ENCODE measurements at places on chromosomes 4 and X.

GRCh38 chr4:17058916-17059741, 160.7 kb upstream of the LDB2 start:
- no peak for DNase-seq

GRCh38 chr4:142961866-142962265, 115.8 kb upstream of the INPP4B start:
- DNase-seq = no peak

DNA sequence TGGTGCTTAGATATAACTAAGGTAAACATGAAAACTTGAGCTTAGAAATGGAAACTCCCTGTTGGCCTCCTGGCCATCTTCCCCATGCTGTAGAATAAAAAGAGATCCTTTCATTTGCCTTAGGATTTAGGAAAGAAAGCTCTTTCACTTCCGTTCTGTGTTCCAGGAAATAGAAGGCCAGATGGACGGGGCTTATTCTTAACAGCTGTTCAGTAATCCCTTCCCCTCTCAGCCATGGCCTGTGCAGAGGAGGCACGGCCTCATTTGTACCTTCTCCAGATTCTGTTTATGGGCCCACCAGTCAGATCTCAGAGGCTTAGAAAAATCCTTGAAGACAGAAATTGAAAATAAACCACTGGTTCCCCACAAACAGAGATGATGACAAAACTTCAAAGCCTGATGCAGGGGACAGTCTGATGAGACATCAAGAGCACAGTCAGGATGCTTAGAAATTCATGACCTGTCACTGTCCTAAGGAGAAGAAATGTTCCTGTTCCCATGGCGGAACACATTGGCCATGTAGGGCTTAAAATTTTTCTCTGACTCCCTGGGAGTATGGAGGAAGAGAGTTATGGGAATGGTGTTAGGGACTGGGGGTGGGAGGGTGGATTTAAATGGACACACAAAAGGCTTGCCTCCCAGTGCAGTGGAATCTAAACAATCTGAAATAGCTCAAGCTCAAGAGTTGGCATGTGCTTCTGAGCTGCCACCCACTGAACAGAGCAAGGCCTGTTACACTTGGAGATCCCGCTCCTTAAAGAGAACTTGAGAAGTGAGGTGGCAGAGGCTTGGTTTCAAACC, 188.8 kb downstream of the SOWAHB start:
- no peak for DNase-seq

GRCh38 chrX:475926-476723, 89.4 kb upstream of the PPP2R3B start:
- no peak for DNase-seq

- peak; percentile 2 for DNase-seq
Observed at GRCh38 chrX:44447214-44447613, 95.4 kb downstream of the FUNDC1 start.

DNA sequence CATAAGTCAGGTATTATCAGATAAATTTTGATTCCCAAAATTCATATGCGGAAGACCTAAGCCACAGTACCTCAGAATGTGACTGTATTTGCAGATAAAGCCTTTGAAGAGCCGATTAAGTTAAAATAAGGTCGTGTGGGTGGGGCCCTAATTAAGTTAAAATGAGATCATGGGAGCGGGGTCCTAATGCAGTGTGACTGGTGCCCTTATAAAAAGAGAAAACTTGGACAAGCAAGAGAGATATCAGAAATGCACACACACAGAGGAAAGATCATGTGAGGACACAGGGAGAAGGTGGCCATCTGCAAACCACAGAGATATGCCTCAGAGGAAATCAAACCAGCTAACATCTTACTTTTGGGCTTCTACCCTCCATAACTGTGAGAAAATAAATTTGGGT, 236.1 kb downstream of the FBXO8 start:
- DNase-seq = no peak

- no peak for DNase-seq
Observed at GRCh38 chrX:261167-261918, 19.8 kb upstream of the PLCXD1 start.

- DNase-seq = no peak
Observed at GRCh38 chr4:159723341-159724048, 620.6 kb downstream of the RAPGEF2 start.

GRCh38 chrX:38985375-38985774, 184.1 kb downstream of the MID1IP1 start:
- DNase-seq = peak; percentile 26

DNA sequence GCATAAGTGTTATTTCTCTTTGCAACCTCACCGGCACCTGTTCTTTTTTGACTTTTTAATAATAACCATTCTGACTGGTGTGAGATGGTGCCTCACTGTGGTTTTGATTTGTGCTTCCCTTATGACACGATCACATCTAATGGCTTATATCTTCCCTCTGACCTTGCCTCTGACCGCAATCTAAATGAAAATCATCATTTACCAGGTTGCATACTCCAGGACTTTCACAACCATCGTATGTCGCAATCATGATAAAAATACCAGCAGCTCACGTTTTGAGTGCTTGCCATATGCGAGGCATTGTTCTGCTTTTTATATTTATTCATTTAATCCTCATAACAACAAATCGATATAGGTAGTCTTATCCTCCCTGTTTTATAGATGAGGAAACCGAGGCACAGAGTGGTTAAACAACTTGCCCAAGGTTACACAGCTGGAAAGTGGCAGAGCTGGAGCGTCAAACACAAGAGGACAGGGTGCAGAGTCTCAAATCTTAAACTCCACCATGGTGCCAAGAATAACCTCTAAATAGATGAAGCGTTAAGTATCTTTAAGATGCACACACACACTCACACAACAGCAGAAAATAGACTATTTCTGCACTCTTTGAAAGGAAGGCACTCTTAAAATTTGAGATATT, 102.2 kb downstream of the SEL1L3 start:
- DNase-seq = no peak

DNA sequence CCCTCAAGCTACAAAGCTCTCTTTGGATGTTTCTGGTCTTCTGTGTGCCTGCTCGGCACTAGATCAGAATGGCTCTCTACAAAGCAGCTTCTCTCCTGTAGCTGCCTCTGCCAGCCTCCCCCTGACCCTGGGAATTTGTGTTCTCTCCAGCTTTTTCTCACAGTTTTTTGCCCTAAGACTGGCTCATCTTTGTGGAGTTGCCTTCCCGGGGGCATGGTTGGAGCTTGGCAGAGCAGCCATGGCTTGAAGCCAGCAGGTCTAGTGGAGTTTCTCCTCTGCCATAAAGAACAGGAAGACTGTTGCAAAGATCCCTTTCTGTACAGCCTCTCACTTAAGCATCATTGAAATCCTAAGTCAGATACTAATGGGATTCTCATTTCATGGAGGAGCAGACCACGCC, 163.3 kb upstream of the MAMLD1 start:
- no peak for DNase-seq

GRCh38 chr4:102616636-102617035, 115.5 kb downstream of the NFKB1 start:
- no peak for DNase-seq

- no peak for DNase-seq
Observed at GRCh38 chrX:40504801-40505605, 75.8 kb upstream of the ATP6AP2 start.

All from RWPE1 (cell line).